ENCODE measurements at places on chromosomes 7 and 10.

DNA sequence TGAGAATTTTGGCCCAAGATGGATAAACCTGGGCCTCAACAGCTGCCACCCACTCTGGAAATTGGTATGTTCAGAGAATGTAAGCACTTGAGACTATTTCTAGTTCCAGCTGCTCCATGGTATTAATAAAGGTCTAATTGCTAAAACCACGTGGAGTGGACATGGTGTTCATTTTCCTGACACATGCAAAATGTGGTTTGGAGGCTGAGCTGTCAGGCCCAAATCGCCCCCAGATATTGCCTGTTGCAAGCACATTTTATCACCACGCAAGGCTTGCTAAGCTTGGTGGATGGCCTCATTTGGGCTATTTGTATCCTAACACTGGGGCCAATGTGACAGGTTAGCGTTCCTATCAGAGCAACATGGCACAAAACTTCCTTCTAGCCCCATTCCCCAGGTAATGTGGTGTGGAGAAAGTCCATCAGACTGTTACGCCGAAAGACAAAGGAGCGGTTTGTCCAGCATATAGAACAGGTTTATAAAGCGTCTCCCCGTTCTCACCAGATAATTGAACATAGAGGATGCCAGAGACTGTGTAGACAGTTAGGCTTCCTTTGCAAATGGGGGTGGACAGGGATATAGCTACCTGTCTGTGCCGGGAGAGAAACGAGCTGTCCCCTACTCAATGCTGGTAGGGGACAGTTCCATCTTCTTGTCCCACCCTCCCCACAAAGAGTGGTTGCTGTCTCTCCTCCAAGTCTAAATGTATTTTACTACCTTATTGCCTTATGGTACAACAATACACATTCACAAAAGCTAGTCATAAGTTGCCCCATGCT is 78.0 kb upstream of the ANKRD1 start:
- DNase-seq = no peak

- no peak for DNase-seq
Measured at GRCh38 chr10:133011882-133012281, 69.5 kb upstream of the CFAP46 start.

GRCh38 chr7:98879198-98879978 is 1.1 kb downstream of the TRRAP start:
- DNase-seq = peak; percentile 43

DNA sequence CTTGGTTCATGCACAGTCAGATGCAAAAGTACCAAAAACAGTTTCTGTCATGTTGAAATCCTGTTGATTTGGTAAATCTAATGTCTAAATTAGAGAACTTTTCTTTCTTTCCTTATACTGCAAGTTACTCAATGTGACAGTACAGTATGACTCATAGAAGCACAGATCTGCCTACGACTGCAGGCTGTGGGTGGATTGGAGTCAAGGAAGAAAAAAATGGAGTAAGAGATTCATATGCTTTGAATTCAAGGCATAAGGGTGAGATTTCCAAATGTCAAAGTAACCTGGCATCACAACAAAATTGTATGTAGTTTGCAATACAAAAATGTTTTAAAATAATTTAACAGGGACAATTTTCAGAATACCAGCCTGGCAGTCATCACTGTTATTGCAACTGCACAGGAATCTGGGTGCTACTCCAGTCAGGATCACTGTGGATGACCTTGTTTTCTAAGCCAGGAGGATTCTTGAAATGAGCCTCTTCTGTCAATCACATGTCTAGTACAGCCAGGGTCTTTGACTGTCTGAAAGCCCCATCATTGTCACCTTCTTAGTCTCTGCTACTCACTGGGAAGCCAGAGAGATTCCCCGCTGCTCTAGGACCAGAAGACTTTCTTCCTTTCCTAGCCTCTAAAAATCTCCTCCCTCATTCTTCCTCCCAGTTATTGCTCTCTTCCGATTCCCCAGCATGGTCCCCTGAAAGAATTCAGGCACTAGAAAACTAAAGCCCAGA is 83.6 kb downstream of the CD36 start:
- no peak for DNase-seq

GRCh38 chr10:34717429-34717828 is 97.7 kb downstream of the PARD3 start:
- no peak for DNase-seq

GRCh38 chr10:44938956-44939355 is 20.6 kb upstream of the RASSF4 start:
- DNase-seq = no peak

- DNase-seq = no peak
Measured at GRCh38 chr10:49474901-49475300, 64.0 kb downstream of the ERCC6 start.

GRCh38 chr7:46886669-46887374 is 695.1 kb downstream of the TNS3 start:
- no peak for DNase-seq

DNA sequence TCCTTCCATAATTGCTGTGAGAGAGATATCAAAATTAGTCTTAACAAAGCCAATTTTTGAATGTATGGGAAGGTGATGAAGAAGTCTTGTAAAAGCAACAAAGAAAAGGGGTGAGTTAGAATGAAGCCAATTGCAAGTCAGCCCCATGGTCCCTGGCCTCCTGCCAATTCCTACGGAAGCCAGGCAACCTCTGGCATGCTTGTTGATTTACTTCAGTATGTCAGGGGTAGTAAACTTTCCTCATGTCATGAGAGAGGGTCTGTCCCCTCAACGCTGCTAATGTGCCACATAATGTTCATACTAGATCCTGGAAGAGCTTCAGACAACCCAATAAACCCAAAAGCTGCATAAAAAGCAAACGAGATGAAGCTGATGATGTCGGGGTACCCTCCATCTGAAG is 159.1 kb upstream of the YAE1 start:
- DNase-seq = no peak

DNA sequence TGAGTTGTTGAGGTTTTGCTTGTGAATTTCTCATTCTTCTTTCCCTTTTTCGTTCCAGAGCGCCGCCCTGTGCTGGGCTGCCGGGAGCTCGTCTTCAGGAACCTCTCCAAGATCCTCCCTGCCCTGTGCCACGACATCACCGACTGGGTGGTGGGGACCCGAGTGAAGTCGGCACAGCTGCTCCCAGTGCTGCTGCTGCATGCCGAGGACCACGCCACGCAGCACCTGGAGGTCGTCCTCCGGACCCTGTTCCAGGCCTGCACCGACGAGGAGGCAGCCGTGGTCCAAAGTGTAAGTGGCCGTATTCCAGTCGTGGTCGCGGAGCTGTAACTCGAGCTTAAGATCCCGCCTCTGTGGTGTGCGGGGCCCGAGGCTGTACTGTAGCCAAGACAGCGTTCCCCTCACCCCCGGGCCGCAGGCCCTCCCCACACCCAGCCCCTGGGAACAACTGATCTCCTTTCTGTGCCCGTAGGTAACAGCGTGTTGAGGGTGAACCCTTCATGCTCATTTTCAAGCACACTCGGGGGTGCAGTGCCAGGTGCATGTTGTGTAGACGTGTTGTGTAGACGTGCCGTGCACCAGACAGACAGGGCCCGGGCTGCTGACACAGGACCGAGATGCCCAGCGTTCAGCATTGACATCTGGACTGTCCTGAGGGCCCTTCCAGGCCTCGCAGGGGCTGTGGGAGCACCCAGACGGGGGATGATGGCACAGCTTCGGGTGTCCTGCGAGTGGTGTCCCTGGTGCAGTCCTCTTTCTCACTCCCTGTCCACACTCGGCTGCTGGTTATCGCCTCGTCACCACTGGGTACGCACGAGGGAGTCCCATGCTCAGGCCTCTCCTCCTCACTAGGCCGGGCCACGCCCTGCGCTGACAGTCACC is 27.7 kb upstream of the PRKAR1B start:
- DNase-seq = no peak

- no peak for DNase-seq
Measured at GRCh38 chr10:63677001-63677400, 155.8 kb downstream of the REEP3 start.

- DNase-seq = no peak
Measured at GRCh38 chr10:112613620-112614019, 166.6 kb downstream of the VTI1A start.

DNA sequence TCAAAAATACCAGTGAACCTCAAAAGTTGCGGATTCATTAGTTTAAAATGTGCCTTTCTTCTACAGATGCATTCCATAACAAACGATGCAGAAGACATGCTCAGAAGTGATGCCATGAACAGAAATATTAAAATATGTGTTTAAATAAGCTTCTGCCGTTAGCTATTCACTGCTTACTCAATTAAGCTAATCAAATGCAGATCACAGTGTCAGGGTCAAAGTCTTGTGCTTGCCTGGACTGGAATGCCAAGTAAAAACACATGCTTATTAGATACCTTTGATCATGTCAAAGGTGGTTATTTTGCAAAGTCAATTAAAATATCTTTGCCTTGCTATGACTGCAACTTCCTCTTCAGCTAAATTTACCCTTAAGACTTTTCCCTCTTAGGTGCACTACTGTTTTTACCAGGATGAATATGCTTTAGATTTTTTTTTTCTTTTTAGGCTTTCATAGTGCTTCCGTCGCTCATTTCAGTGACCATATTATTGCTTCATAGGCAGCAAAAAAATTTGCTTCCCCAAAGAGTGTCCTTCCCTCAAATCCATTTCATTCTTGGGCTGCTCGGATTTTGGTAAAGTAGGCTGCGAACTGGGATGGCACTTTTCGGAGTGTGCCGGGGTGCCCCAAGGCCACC is 905 bp downstream of the ASB13 start:
- DNase-seq = no peak

DNA sequence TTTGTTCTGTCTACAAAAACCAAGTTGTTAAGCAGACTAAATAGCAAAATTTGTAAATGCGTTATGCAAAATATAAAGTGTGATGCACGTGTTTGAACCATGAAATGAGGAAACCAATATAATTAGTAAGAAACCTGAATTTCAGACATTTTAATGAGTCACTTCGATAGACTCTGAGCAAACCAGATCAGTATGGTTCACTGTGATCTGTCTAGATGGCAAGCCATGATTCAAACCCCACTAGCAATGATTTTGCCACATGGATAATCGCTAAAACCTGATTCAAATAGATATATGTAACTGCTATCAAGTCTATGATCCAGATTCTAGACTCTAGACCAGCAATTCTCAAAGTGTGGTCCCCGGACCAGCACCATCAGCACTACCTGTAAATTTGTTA is 24.8 kb downstream of the ZC3HAV1 start:
- no peak for DNase-seq

DNA sequence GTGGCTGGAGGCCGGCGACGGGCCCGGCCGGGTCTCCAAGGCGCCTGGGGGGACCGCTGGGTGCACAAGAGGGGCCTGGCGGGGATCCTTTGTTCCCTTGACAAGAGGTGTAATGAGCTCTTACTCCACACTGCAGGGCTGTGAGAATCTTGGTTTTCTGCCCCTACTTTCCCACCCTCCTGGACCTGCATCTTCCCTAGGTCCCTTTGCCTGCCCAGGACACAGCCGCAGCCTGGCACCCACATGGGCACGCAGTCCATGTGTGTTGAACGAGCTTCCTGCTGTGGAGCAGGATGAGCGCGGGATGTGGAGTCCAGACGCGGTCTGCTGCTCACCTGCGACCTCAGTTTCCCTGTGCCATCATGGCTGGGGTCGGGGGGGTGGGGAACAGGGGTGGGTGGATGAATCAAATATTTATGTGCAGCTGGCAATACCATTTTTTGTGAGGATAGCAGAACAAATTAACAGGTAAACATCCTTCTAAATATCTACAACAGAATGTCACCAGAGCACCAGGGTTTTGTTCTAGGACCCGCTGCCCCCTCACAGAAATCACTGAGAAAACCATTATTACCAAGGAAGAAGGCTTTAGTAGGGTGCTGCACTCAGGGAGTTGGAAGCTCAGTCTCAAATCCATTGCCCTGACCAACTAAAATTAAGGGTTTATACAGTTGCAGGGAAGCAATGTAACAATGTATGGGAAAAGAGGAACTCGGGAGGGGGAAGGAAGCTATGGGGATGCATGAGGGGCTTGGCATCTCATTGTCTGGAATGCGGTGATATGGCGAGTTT is 474 bp upstream of the NSMCE4A start:
- no peak for DNase-seq

DNA sequence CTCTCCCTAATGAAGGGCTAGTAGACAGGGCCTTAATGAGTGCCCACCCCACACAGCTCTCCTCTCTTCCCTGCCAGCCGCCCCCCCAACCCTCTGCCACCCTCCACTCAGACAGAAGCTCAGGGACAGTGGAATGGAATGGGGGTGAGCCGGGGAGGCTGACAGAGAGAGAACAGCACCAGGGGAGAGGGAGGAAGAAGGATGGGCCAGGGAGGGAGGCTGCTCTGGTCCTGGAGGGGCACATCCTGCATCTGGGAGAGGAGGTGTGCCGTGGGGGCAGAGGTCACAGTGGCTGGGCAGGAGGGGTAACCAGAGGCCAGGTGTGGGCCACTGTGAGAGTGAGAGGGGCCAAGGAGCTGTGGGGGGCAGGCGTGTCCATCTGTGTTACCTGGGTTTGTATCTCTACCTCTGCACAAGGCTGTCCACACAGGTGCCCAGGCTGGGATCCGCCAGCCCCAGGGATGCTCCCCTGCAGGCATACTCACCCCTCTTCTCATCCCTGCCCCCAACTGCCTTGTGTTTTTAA is 2.4 kb downstream of the NYAP1 start:
- no peak for DNase-seq

DNA sequence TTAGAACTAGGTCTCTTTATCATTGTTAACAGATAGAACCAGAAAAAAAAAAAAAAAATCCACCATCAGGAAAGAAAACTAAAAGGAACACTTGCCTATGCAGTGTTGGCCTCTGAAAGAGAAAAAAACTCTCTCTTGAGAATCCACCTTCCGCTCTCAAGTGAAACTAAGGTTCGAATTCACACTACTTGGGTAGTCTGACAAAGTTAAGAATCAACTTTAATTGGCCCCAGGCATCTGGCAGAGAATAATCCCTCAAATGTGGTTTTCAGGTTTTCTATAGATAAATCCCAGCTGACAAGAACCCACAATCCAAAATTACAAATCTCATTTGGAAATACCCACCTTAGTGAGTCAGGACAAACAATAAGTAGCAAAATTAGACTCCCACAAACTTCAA is 199.7 kb upstream of the LRRN3 start:
- DNase-seq = no peak

GRCh38 chr7:113071465-113071864 is 15.2 kb downstream of the GPR85 start:
- no peak for DNase-seq

DNA sequence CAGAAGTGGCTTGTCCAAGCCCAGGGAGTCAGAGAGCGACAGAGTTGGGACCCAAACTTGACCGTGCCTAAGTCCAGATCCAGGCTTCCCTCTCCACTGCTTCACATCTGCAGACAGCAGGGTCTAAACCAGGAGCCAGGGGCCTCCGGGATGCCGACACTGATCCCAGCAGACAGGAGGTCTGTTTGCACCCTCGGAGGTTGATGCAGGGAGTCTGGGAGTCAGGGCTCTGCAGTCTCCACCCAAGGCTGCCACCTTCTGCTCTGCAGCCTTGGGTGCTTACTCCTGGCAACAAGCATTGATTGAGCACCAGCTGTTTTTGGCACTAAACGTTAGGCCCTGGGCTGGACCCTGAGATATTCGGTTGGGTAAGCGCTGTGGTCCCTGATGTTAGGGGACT is 21.0 kb downstream of the ELFN1 start:
- no peak for DNase-seq

- no peak for DNase-seq
Measured at GRCh38 chr10:110399106-110399964, 94.6 kb upstream of the SMNDC1 start.

- DNase-seq = no peak
Measured at GRCh38 chr7:85165263-85165662, 21.6 kb downstream of the SEMA3D start.
